ENCODE measurements at places on chromosomes 16 and 17.

DNA sequence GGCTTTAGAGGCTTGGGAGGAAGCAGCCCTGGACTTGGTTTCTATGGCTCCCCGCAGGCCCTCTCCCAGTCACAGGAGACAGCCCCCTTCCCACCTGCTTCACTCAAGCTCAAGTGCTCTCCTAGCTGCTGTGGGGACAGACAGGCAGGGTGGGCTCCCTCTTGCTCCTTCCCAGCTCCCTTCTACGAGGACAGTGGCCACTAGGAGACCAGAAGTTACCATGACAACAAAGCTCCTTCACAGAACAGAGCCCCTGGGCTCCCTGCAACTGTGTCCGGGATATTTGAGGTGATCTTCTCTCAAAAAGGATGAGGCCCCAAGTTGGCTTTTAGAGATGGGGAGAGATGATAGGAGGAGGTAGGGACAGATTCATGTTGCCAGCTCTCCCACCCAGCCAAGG, 116.3 kb downstream of the AMFR start:
- no peak for DNase-seq

DNA sequence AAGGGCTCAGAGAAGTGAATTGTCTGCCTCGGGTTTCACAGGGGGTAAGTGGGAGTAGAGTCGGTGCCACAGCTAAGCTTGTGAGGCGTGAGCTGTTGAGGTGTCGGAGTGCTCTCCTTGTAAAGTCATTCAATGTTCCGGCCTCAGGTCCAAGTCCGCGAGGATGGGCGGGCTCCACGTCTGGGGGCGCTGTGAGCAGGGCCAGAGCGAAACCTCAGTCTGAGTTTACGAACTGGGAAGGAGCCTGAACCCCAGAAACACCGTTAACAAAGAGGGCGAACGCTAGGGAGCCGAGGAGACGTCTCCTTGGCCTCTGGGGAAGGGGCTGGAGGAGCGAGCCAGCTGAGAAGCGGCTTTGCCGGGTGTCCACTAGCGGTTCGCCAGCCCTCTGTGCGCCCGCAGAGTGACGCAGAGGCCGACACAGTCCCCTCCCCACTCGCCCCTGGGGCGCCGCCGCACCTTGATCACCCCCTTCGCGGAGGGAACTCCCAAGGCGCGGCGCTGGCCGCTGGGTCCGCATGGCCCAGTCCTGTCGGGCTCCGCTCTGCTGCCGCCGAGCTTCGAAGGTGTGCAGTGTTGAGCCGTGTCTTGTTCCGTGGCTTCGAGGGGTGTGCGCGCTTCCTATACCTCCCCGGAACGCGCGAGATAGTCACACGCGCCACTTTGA, 4.9 kb downstream of the IRX3 start:
- no peak for DNase-seq

DNA sequence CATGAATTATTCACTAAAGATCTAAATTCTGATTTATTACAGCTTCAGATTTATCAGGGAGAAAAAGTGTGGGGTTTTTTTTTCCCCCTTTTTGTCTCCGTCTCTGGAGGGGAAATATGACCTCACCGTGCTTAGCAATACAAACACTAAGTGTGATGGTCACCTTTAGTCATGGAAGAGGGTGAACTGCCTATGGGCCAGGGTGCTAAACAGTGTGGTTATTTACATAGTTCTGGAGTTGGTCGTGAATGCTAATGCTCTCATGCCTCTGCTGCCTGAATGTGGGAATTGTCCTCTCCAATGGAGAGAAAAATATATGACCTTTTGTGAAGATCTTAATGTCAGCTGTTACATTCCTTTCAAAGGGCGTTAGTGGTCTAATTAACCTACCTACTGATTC, 44.8 kb upstream of the MSI2 start:
- DNase-seq = no peak

DNA sequence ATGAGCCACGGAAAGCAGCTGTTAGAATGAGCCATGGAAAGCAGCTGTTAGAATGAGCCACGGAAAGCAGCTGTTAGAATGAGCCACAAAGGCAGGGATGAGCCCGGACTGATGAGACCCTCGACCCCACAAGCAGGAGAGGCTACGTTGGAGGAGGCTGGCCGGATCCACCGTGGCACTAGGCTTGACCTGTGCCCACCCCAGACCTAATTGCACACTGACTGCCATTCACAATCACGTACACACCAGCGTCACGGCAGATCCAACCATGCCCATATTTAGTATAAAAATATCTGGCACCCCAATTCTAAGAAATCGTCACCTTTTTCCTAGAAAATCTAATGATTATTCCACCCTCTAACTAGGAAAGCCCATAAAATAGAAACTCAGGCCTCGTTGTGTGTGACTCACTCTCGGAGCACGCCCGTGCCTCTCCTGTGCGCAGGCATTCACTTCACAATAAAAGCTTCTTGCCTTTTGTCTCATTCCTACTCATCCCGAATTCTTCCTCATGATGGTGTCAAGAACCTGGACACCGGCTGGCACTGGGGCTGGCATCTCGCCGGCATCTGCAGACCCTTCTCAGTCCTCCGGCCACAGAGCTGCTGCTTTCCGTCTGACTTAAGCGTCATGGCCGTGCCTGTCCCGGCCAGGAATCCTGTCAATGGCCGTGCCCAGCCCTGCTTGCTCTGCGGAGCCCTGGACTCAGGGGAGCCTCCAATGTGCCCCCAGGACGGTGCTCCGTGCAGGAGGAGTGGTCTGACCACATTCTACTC, 5.5 kb upstream of the SECTM1 start:
- DNase-seq = no peak

GRCh38 chr17:30586818-30587595, 109.8 kb downstream of the GOSR1 start:
- DNase-seq = no peak

- no peak for DNase-seq
These were observed 4.2 kb upstream of the MMP2 start for GRCh38 chr16:55474821-55475220.

- DNase-seq = no peak
These were observed 15.3 kb downstream of the TBCD start for GRCh38 chr17:82767041-82767754.

- DNase-seq = no peak
These were observed 2.0 kb upstream of the PLA2G15 start for GRCh38 chr16:68242926-68243858.

GRCh38 chr17:17841601-17842025, 4.8 kb upstream of the SREBF1 start:
- DNase-seq = no peak

- no peak for DNase-seq
These were observed 173.8 kb upstream of the IRX3 start for GRCh38 chr16:54460263-54460860.

DNA sequence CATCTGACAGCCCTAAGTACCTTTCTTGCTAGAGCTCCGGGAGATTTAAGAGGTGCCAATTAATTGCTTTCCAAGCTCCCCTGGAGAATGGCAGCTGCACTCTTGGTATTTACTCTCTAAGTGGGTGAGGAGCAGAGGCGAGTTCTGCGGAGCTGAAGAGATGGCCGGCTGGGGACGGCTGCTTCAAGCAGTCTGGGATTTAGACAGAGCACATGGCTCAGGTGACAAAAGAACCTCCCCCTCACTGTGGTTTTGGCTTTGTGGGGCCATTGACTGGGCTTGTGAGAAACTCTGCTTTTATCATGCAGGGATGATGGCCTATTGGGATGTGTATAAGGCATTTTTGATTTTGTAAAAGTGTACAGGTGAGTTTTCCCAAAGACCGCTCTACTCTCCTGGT, 239.3 kb upstream of the EEF2KMT start:
- DNase-seq = no peak

DNA sequence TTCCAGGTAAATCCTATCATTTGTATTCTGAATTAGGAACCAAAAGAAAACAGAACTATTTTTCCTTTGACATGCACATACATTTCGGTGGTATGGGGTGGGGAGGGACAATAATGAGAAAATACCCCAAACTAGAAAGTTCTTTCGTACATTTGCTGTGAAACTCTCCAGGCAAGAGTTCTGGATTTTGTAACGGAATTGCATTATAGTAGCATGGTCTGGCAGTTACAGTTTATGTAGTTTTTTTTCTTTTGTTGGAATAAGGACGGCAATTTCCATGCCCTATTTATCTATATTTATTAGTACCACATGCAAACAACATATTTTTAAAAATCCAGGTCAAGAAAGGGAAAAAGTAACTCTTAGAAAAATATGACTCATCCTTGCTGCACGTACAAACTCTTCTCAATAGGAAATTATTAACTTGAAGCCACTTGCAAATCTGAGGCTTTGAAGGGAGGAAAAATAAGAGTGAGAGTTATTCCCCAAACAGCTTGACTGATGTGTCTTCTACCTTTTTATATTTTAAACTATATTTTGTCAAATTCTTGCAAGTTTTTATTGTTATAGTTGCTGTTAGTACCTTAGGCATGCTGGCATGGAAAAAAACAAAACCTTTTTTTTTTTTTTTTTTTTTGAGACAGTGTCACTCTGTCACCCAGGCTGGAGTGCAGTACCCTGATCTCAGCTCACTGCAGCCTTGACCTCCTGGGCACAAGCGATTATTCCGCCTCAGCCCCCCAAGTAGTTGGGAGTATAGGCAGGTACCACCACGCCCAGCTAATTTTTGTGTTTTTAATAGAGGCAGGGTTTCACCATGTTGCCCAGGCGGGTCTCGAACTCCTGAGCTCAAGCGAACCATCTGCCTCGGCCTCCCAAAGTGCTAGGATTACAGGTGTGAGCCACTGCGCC, 69.3 kb downstream of the WWP2 start:
- DNase-seq = no peak

- DNase-seq = no peak
These were observed at the start of gene PRRT2 for GRCh38 chr16:29811896-29812665. TSS of gene PRRT2 (plus strand) at chr16:29812193. CDS start at chr16:29813055, 862 bp downstream.

GRCh38 chr16:68656751-68657150, 11.6 kb downstream of the CDH3 start:
- DNase-seq = no peak

GRCh38 chr17:73888862-73889261, 244.6 kb upstream of the SDK2 start:
- no peak for DNase-seq

DNA sequence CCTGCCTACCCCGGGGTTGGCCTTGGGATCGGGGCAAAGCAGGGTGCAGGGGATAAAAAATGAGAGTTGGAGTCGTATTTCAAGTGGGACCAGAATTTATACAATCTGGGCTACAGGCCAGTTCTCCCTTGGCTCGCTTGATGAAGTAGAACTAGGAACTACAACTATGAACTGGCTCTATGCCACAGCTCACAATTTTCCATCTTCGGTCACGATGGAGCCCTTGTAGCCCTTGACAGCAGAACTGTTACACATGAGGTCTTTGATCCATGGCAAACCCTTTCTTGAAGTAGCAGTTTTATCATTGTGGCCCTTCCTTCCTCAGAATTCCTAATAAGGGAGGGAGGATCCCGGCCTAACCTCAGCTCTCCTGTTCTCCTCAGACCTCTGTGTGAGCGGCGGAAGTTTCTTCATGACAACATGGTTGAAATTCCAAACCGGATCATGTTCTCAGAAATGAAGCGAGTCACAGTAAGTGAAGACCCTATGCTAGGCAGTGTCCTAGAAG, 17.1 kb downstream of the LIG3 start:
- no peak for DNase-seq

DNA sequence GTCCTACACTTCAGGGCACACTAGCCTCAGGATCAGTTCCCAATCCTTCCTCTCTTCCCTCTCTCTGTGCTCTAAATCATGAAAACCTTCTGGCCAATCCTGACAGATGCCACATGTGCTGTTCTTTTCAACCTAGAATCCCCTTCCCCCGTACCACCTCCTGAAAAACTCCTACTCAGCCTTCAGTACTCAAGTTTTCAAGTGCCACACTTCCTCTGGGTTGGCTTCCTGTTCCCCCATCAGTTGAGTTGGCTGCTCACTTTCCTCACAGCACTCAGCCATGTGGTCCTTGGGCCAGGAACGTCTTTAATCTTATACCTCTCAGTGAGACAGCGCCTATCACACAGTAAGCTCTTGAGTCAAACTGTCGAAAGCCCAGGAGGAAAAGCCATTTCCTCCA, 3.3 kb downstream of the ASPHD1 start:
- DNase-seq = no peak

DNA sequence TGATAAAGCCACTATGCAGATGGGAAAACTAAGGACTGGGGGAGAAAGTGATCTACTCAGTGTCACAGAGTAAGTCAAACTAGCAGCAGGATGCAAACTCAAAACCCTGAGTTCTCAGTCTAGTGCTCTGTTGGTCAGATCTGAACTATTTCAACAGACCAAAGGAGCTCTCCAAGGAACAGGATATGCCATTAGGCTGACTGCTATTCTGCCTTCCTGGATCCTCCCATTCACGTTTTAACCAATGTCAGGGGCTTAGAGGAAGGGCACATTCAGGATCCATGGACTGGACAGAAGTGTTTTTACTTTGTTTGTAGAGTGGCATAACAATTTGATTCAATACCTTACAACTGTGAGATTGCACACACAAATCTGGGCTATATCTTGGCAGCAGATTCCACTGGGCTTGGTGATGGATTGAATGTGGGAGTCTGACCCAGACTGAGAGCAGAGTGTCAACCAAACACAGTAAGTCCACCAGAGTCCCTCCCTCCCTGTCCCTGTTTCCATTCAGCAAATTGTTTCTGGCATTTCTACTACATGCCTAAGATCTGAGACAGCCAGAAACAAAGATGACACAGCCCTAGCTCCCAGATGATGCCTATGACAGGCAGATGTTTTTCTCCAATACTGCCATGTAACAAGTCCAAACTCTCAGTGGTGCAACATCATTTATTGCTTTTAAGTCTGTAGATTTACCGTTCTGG, 337.8 kb upstream of the CDH5 start:
- DNase-seq = no peak

DNA sequence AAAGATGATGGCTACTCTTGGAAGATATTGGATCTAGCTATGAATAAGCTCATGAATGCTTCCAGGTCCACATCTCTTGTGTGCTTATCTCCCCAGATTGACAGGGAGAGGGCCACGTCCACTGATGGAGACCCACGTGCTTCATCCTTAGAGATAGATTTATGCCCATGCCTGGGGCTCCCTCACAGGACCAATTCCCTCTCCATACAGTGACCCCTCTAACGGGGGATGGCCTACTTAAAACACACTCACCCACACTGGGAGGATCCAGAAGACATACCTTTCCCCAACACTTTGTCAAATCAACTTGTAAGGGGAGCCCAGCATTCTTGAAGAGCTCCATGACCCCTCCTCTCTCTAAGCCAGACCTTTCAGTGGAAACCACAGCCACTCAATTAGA, 169.7 kb upstream of the CDH5 start:
- DNase-seq = no peak

- DNase-seq = no peak
These were observed 87.8 kb downstream of the STH start for GRCh38 chr17:46086821-46087220.

- no peak for DNase-seq
These were observed 565 bp upstream of the XAF1 start for GRCh38 chr17:6755281-6755680.

DNA sequence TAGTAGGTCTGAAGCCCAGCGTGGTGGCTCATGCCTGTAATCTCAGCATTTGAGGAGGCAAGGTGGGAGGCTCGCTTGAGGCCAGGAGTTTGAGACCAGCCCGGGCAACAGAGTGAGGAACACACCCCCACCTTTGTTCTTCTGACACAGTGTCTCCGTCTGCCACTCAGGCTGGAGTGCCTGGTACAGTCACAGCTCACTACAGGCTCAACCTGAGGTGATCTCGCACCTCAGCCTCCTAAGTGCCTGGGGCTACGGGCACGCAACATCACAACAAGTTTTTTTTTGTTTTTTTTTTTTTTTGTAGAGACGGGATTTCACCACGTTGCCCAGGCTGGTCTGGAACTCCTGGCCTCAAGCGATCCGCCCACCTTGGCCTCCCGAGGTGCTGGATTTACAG, 6.7 kb upstream of the TLCD3A start:
- DNase-seq = no peak
